Left cardiac atrium (tissue), 4 donors: ENCODE measurements at places on chromosomes 1 and 21. TPM values are rescaled to one million over a fixed set of nuclear protein-coding genes. Genes with fewer than 3 reads are reported as not detected.

DNA sequence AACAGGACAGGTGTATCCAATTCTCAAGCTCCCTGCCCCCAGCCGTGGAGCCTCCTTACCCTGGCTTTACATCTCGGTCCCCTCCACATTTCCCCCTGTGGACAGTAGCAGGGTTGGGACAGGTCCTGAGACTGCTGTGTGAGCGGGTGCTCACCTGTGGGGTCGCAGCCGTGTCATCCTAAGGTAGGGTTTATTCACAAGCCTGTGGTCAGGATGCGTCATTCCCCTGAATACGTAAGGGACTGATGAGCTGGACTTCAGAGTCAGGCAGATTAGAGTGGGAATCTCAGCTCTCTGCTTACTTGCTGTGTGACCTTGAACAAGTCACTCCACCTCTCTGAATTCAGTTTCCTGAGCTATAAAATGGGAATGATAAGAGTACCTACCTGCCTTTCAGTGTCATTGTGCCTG lies 17.7 kb downstream of the ZNF362 start:
- DNase-seq: no peak

DNA sequence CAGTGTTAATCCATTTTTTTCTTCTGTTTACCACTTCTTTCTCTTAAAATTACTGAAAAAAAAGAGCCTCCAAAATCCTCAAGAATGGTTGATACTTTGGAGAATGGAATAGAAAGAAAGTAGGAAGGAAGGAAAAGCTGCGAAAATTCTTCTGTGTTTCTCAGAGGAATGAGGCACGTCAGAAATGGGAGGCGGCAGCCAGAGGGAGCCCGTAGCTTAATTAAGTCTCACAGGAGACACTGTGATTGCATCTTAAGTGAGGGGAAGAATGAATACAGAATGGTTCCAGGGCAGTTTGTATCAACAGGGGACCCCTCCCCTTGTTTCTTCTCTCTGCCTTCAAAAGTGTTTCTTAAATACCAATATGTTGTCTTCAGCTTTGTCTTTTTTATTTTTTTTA lies 1099.5 kb downstream of the PLA2G4A start:
- no peak for DNase-seq

The SLC44A3 gene
- 3.7 TPM for total RNA-seq

The C1orf52 gene
- 15.6 TPM for total RNA-seq
